Cortex of kidney (tissue), 1 donor: ENCODE measurements at places on chromosomes 3 and 15.

DNA sequence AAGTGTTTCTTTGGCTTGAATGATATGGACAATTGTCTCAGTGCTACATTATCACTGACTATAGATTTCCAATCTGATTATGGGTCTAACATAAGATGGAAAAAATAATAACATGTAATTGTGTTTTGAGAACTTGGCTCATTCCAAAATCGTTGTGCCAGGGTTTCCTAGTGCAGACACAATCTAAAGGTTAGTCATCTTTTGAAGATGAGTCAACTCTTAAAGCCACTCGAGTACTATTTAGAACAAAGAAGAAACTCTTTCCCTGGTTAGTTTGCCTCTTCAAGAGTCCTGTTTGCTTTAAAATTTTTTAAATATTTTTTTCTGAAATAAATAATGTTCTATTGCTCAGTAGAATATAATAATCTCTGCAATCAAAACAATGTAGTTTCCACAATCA lies 301.0 kb downstream of the CADM2 start:
- no peak for DNase-seq

- no peak for DNase-seq
Measured at GRCh38 chr3:151407928-151408327, 23.4 kb upstream of the P2RY12 start.

- no peak for DNase-seq
Measured at GRCh38 chr15:55928955-55929354, 64.5 kb downstream of the NEDD4 start.

DNA sequence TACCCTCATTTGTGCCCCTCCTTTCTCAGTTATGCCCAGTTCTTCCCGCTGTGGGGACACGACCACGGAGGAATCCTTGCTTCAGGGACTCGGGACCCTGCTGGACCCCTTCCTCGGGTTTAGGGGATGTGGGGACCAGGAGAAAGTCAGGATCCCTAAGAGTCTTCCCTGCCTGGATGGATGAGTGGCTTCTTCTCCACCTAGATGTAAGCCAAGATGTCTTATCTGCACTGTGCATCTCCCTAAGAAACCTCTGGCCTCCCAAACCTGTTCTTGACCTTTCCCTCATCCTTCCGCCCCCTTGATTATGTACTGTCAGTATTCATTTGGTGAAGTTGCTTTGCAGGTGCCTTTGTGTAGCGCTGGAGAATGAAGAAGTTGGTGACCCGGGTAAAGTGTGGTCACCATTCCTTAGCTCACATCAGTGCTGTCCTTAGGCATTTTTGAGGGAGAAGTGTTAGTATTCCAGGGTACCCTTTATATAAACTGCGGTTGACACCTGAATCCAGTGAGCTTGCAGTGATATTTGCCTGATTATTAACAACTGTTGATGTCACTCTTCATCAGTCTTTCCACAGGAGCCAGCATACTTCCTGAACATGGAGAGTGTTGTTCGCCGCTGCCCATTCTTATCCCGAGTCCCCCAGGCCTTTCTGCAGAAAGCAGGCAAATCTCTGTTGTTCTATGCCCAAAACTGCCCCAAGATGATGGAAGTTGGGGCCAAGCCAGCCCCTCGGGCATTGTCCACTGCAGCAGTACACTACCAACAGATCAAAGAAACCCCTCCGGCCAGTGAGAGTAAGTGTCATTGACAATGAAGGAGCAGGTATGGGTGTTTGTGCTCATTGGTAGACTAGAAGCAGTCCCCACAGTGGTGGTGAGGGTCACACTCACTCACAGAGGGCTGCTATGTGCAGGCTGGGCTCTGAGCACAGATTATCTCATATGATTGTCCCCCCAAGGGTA lies 966 bp downstream of the ALAS1 start:
- DNase-seq, result no peak

DNA sequence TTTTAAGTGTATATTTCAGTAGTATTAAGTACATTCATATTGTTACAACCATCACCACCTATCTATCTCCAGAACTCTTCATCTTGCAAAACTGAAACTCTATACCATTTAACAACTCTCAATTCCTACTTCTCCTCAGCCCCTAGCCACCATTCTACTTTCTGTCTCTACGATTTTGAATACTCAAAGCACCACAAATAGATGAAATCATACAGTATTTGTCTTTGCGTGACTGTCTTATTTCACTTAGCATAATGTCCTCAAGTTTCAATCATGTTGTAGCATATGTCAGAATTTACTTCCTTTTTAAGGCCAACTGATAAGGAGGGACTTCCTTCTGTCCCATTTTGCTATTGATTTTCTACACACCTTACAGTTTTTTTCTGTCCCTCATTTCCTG lies 593.3 kb downstream of the FHIT start:
- no peak for DNase-seq

DNA sequence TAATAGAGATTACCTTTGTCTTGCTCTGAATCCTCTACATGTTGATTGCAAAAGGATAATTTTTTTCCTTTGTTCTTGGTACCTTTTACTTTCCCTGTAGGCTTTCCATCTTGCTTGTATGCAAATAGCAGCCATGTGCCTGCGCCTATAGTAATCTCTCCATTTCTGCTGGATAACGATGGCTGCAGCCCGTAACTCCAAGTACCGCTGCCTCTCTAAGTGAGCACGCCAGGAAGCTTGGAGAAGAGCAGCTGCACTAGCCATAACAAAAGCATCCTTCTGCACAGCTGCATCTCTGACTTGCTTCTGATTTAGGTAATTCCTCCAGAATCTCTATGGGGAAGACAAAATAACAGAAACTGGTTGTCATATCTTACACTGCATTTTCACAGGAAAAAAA lies 89.3 kb downstream of the NR2E3 start:
- no peak for DNase-seq

- DNase-seq, result no peak
Measured at GRCh38 chr15:25092661-25093060, 137.9 kb downstream of the SNRPN start.

DNA sequence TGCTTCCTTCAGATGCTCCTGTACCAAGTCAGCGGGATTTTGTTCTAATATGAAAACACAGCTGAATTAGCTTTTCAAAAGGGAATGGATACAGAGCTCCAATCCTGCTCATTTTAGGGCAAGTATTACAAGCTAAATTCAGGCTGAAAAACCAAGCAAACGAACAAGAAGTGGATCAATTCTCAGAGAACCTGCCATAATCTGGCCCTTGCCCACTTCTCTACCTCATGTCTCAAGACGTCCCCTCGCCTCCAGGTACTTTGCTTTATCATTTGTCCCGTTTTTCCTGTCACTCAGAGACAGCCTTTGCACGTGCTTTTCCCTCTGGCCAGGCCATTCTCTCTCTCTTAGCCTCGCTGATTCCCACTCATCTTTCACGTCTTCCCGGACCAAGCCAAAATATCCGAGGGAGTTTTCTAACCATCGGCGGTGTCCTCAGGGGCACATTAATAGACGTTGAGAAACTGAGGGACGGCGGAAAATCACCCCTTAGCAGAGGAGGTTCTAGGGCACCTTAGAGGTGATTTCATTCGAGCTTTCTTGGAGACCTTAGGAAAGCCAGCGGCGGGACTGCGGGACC lies 654 bp downstream of the SUSD5 start:
- no peak for DNase-seq

GRCh38 chr15:29978411-29979382 lies 104.1 kb upstream of the GOLGA8J start:
- DNase-seq, result no peak

DNA sequence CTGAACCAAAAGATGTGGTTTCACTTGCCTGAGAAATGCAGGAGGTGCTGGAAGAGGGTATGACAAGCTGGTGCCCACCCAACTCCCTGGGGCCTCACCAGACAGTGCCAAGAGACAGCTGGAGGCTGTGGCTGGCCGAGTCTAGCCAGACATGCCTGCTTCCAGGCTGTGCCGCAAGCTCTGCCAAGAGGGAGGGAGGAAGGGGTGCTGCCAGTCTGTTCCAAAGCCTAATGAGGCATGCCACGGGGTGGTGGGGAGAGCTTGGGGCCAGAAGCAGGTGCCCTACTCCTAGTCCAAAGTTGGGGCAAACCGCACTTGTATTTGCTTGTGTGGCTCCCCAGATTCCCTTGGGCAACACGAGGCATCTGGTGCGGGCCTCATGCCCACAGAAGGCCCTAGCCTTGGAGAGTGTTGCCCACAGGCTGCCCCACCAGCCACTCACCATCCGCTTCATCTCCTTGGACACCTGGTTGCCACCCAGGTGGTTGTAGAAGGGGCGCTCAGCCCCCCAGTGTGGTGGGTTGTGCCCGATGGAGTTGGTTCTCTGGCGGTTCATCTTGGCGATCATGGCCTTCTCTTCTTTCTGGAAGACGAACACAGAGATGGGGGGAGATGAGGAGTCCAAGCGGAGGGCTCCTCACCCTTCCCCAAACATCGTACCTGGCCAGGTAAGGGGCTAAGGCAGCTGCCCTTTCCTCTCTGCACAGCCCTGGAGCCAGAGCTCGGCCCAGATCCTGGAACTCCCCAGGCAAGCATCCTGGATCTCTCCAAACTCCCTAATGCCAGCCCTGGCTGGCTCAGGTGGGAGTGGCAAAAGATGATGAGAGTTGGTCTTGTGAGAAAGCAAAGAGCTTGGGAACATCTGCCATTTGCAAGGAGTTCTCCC lies 123.4 kb downstream of the SEC22A start:
- no peak for DNase-seq

DNA sequence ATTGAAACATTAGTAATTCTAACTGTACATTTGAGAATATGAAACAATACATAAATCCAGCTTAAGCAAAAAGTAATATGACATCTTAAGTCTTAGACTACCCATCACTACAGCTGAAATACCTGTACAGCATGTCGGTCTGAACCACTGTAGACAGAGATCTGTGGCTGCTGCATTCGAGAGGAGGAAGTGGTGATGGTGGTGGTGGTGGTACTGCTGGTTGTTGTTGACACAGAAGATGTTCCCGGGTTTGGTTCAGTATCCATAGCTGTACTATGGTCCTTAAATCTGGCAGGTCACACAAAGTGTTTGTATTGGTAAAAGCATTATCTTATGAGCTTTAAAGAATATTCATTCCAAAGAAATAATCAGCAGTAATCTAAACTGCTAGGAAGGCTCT lies 2.9 kb downstream of the PHC3 start:
- no peak for DNase-seq

DNA sequence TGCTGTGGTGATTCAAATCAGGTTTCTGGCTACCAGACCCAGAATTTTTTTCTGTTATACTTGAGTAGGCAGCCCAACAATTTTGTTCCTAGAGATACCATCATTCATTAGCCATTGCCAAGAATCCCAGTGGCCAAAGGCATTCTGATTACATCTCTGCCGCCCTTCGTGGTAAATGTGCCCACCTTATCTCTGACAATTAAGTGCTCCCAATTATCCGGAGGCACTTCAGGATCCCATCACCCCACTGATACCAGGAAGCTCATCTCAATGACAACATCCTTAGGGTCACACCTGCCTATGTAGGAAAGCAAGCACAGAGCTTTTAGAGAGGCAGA lies 43.2 kb upstream of the RPL35A start:
- no peak for DNase-seq

DNA sequence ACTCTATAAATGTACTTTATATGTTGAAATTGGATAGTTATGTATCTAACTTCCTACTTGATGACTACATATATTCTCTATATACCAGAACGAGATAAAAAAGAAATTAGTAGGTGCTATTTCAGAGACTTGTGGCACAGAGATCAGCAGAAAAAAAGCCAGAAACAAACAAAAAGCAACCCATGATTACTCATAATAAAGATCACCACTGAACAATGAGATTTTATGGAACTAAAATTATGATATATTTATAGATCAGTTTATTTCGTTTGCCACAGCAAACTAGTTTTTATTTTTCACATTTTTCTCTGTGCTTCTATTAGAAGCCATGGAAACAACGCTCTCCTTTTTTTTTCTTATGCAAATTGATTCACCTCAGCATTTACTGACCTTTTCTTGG lies 15.1 kb upstream of the PROK2 start:
- no peak for DNase-seq

GRCh38 chr3:66237552-66237951 lies 16.8 kb downstream of the SLC25A26 start:
- DNase-seq, result no peak

GRCh38 chr3:66494959-66495667 lies 5.7 kb downstream of the LRIG1 start:
- no peak for DNase-seq

DNA sequence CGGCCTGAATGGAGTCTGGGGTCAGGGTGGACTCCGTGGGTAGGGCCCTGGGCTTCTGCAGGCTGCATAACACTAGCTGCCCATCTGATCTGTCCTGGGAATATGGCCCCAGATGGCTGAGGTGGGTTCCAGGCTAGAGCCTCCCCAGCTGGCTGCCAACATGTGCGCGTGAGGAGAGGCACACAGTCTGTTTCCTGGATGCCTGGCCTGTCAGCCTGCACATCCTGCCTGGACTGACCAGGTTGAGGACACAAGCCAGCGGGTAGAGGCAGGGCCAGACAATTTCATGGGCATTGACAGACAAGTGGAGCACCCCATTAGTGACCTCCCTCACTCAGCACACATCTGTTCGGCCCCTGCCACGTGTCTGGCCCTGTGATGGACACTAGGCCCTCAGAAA lies 29.8 kb upstream of the RPL29 start:
- no peak for DNase-seq

- DNase-seq, result no peak
Measured at GRCh38 chr3:120212505-120212904, 72.5 kb downstream of the GPR156 start.

DNA sequence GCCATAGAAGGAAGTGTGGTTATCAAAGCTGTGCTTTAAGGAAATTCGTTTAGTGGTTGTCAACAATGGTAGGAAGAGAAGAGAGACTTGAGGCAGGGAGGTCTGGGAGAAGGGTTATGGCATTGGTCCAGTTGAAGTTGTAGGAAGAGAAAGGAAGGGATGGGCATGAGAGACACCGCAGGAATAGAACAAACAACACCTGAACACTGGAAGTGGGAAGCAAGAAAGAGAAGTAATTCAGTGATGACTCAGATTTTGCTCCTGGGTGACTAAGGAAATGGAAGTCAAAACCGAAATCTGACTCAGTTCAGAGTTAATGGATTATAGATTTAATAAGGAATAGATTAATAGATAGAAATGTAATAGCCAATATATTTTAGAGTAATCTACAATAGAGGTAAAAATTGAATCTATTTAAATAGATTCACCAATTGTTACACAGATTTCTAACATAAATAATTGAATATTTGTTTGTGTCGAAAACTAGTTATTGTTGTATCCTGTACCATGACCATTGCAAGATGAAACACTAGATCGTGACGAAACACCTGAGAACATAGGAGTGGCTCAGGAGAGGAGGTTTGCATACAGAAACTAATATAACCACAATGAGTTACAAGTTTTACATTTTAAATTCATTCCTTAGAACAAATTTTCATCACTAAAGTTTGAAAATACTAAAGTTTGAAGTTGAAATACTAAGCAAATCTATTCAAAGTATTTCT lies 36.0 kb downstream of the THBS1 start:
- DNase-seq, result no peak

DNA sequence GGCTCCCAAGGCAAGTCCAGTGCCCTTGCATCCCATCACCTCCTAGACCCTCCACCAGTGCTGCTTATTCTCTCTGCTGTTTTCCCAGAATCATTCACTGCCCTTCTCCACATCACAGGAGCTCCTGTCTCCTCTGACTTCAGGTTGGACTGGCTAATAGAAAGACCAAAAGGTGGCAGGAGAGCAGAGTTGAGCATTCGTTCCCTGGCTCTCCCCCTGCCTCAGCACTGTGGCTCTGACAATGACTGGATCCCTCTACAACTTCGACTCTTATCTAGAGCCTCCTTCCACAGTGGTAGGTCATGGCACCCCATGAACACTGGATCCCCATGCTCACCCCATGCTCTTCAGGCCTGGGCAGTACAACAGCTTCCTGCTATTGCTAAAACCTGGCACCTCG lies 243.6 kb downstream of the LRRN1 start:
- no peak for DNase-seq

- no peak for DNase-seq
Measured at GRCh38 chr3:162022911-162023310, 526.3 kb downstream of the OTOL1 start.
